ENCODE measurements at places on chromosomes 11 and 22. TPM values are rescaled to one million over a fixed set of nuclear protein-coding genes. Genes with fewer than 3 reads are reported as not detected.

The C22orf23 gene
- not detected for total RNA-seq

The LMO2 gene
- 2.6 TPM for total RNA-seq

The HPX gene
- not detected for total RNA-seq

The OR8A1 gene
- total RNA-seq = not detected
